NCI-H1436 (cell line): ENCODE measurements at places on chromosomes 1 and 21.

GRCh38 chr1:79287982-79288381, 281.5 kb upstream of the ADGRL4 start:
- no peak for DNase-seq

- no peak for DNase-seq
Measured at GRCh38 chr1:230708631-230709580, 5.0 kb downstream of the AGT start.

DNA sequence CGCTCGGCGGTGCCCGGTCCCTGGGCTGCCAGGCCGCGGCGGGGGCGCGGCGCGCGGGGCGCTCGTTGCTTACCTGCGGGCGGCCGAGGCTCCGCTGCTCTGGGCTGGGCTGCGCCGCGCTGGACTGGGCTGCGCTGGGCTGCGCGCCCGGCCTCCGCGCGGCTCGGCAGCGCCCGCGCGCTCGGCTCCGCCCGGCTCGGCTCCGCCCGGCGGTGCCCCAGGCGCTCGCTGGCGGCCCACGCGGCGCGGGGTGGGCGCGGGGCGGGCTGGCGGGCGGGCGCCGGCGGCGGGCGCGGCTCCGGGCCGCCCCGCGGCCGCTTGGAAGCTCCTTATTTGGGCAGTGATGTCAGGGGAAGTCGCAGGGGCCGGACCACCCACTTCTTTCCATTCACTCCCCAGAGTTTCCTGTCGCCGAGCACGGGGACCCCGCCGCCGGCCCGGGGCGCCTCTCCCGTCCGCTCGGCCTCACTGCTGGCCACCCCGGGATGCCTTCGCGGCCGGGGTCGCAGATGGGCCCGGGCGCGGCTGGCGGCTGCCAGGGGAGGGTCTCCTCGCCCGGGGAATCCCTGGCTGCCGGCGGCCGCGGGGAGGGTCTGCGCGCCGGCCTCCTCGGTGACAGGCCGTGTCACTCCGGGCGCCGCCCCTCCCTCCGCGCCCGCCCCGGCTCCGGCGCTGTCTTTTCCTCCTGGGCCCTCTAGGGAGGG, 177.7 kb upstream of the EDN2 start:
- no peak for DNase-seq

GRCh38 chr1:235843461-235843961, 23.2 kb downstream of the LYST start:
- DNase-seq = peak; percentile 14

- DNase-seq = no peak
Measured at GRCh38 chr1:154091706-154092105, 63.2 kb downstream of the NUP210L start.

DNA sequence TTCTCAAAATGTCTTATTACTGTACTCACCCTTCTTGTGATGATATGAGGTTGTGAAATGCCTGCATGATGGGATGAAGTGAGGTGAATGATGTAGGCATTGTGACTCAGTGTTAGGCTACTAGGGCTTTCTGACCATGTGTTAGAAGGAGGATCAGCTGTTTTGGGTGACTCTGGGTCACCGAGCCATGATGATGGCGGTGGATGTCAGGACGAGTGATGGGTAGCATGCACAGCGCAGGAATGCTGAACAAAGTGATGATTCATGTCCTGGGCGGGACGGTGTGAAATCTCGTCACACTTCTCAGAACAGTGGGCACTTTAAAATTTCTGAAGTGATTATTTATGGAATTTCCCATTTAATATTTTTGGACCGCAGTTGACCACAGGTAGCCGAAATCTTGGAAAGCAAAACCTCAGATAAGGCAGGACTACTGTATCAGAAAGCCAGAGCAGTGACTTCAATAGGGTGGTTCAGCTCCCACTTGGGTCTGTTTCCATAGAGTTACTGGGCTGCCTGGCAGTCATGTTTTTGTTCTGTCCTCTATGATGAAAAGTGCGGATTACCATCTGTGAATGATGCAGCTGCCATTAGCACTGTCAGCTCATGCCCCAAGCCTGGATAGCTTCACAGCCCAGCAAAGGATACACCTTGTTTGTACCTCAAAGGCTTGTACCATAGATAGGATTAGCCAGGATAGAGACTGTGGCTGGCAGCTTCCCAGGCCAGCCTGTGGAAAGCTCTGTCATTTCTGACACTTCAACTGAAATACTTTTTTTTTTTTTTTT, 26.6 kb downstream of the IL6R start:
- no peak for DNase-seq

DNA sequence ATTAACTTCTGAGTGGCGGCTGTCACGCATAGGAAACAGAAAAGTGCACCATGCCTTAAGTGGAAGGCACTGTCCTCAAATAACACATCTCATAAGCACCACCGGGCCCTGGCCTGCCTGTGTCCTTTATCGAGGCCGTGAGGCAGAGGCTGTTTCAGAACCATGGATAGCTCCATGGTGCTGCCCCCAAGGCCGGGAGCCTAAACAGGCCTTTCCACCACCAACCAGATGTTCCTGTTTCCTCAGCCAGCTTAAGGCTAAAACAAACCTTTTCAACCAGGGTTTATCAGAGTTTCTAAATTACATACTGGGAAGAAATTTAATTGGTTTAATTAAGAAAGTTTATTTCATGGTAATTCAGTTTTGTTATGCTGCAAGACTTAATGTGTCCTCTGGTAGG, 114.4 kb downstream of the DMRTA2 start:
- no peak for DNase-seq

DNA sequence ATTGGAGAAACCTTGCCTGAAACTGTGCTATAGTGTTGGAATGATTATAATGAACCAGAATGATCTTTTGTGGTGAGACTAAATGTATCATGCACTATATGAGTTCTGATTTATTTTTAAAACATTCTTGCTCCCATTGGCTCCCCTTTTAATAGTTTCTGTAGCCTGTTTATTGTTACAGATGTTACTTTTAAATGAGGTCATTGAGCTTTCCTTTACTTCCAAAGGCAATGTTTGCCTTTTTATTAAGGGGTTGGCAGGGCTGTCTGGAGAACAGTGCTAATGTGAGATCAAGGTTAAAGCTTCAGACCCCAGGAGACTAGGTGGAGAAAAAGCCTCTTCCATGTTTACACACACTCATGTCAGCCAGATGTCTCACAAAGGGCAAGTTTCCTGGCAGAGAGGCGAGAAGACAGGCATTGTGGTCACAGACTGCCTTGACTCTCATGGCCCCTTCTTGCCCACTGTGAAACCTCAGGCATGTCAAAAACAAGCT, 120.6 kb upstream of the RAVER2 start:
- DNase-seq = no peak

- no peak for DNase-seq
Measured at GRCh38 chr1:110390096-110390495, 730 bp downstream of the SLC16A4 start.

GRCh38 chr21:45909238-45909988, 72.2 kb upstream of the COL6A1 start:
- no peak for DNase-seq

- no peak for DNase-seq
Measured at GRCh38 chr1:8182034-8182761, 135.7 kb upstream of the SLC45A1 start.
